GM04504 (cell line): ENCODE measurements at places on chromosomes 5 and 9.

- DNase-seq: no peak
Measured at GRCh38 chr5:180643191-180643851, 6.1 kb downstream of the FLT4 start.

DNA sequence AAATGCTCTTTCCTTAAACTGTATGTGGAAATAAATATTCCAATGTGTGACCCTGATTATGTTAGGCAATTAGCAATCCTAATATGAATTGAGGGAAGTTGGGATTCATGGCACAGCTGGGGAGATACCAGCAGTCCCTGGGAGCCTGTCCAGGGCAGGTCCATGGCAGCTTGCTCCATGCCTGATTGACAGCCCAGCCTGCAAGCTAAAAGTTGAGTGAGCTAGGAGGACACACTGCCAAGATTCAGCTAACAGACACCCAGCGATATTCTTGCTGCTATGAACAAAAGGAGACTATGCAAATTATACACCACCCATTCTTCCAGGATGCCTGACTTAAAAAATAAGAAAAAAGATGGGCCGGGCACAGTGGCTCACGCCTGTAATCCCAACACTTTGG is 6.2 kb downstream of the TGFBI start:
- no peak for DNase-seq

- no peak for DNase-seq
Measured at GRCh38 chr5:181044093-181044599, 4.1 kb downstream of the BTNL9 start.

GRCh38 chr5:123298335-123299030 is 124.7 kb downstream of the CEP120 start:
- no peak for DNase-seq

DNA sequence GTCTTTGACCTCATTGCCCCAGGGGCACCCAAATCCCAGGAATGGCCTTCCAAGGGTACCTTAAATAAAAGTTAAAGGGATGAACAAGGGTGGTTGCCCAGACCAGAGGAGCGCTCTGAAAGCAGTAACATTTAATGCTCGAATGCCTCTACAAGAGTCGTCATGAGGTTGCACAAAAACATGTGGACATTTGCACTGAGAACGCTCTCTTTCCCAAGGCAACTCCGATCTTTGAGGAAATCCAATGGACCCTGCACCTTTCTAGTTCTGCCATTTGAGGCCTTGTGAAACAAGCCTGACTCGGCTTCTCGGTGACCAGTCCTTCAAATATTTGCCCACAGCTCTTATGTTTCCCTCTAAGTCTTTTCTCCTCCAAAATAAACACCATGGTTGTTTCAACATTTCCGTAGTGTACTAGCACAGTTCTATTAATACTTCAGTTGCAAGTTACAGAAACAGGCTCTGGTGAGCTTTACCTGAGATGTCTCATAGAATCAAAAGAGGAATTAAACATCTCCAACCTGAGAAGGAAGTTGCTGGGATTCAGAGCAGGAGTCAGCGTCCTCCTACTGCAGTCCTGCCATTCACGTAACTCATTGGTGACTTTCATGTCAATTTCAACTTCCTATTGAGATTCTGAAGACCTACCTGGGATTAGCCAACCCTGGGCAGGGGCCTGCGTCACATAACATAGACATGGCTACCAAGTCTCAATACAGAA is 168.8 kb upstream of the RAI14 start:
- peak; percentile 42 for DNase-seq

GRCh38 chr9:111910428-111910827 is 13.8 kb downstream of the UGCG start:
- DNase-seq: no peak

DNA sequence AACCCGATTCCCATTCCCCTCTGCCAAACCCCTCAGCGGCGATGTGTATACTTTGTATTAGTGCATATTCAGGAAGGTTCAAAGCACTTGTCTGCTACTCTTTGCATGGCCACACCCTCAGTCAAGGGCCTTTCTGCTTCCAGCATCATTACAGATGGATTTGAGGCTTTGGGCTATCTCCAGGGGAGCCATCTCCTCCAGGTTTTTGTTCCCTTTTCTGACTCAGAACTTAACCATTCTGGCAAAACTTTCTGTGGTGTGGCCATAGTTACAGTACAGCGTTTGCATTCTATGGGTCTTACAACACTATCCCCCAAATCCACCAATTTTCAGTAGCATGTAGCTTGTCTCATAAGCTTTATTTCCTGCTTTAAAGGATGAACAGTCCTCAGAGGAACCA is 36.0 kb upstream of the SVEP1 start:
- peak; percentile 34 for DNase-seq

DNA sequence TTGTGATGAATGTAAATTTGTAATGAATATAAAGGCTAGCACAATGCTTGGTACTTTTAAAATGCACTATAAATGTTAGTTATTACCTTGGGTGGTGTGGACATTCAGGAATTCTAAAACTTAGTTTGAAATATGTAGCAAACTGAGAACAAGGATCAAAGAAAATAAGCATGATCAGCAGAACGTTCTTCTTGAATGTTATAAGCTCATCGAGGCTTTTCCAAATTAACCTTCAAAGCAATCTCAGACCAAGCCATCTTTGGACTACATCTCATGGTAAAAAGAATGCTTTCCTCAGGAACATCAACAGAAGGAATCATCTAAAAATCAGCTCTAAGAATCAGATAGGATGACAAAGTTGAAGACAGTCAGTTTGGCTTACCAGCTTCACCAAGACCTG is 146.3 kb downstream of the SLIT3 start:
- DNase-seq: no peak

GRCh38 chr9:134545543-134546245 is 95.9 kb upstream of the COL5A1 start:
- DNase-seq: peak; percentile 84

DNA sequence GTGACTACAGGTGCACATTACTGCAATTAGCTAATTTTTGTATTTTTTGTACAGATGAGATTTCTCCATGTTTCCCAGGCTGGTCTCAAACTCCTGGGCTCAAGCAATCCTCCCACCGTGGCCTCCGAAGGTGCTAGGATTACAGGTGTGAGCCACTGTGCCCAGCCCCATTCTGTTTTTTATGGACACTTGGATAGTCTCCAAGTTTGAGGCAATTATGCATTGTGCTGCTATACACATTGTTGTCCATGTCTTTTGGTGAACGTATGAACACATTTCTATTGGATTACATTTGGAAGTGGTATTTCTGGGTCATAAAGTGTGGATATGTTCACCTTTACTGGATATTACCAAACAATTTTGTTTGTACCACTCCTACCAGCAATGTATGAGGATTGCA is 22.4 kb upstream of the PLPP1 start:
- no peak for DNase-seq

DNA sequence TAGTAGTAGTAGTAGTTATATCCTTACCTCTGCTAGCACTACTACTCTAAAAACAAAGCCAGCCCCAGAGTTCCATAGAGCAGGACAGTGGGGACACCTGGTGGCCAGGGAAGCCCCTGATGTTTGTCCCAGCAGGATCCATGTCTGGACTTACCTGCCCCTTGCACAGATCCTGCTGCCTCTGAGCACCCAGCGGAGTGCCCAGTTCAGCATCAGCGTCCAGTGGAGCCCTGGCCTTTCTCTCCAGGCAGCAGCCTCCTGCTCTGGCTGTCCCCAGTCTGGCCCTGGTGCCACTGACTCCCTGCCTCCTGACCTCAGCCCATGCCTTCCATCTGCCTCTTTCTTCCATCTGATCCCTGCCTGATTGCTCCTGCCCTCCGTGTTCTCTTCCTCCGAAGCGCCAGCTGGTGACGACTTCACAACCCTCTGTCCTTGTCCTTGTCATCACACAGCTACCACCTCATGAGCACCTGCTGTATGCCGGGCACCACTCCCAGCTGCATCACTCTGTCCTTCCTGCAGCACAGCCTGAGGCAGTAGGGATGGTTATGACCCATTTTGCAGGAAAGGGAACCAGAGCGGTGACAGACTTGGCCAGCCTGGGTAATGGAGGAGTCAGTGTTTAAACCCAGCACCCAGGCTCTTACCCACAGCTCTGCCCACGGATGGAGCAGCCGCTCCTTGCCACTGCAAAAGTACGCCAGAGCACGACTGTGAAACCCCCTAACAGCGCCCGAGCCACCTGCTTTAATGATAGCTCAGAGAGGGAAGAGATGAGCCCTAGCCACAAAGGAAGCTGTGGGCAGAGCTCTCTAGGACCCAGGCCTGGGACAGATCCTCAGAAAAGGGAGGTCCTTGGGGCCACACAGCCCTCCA is 11.5 kb downstream of the SARDH start:
- no peak for DNase-seq

DNA sequence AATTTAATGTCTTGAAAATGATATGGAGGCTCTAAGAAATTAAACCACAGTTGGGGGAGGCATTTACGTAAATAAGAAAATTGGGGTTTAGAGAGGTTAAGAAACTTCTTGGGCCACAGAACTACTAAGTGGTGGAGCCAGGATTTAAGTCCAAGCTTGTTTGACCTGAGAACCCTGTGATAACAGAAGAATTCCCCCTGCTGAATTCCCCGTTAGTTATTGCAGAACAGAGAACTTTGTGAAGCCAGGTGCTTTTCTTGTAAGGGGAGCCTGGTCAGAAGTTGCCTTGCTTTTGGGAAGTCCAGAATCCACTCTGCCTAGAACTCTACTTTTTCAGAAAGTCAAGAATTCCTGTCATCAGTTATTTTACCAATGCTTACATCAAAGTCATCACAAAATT is 309.3 kb upstream of the SEMA6A start:
- DNase-seq: no peak

DNA sequence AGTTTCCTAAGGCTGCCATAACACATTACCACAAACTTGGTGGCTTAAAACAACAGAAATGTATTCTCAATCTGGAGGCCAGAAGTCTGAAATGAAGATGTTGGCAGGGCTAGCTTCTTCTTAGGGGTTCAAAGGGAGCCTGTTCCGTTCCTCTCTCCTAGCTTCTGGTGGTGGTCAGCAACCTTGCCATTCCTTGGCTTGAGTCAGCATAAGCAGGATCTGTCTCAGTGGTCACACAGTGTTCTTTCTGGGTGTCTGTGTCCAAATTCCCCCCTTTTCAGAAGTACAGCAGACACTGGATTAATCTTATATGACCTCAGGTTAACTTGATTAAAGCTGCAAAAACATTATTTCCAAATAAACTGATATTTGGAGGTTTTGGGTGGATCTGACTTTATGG is 2.1 kb upstream of the OSMR start:
- DNase-seq: no peak

DNA sequence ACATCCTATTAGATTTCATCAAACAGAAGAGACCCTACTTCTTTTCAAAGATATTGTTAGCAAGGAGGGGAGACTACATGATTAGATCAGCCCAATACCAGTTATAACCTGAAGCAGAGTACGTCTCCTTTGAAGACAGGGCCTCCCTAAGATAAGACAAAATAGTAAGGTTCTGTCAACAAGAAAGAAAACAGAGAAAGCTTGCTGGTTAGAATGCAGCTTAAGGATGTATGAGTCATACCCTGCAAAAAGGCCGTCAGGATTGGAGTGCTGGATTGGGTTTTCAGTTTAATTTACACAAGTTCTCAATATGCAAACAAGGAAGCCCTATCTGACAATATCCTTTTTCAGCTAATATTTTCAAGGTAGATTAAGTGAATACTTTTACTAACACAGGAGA is 1581.2 kb upstream of the WWC1 start:
- no peak for DNase-seq

DNA sequence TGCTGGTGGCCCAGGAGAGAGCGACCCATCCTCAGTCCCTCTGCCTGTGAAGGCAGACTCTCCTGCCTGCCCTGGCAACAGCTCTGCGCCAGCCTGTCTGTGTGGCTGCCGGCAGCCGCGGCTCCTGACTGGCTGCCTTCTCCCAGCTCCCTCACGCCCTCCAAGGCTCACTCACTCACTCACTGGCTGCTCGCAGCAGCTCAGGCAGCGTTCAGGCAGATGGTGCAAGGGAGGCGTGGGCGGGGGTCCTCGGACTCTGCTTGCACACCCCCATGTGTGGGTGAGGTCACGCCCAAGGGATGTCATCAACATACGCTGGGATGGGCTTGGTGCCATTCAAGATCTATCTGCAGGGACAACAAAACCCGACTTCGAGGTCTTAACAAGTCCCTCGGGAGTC is 66.7 kb downstream of the DAB2IP start:
- no peak for DNase-seq

- DNase-seq: no peak
Measured at GRCh38 chr9:109143881-109144562, 23.0 kb downstream of the FRRS1L start.

- DNase-seq: no peak
Measured at GRCh38 chr5:120678279-120678678, 214.2 kb downstream of the PRR16 start.

DNA sequence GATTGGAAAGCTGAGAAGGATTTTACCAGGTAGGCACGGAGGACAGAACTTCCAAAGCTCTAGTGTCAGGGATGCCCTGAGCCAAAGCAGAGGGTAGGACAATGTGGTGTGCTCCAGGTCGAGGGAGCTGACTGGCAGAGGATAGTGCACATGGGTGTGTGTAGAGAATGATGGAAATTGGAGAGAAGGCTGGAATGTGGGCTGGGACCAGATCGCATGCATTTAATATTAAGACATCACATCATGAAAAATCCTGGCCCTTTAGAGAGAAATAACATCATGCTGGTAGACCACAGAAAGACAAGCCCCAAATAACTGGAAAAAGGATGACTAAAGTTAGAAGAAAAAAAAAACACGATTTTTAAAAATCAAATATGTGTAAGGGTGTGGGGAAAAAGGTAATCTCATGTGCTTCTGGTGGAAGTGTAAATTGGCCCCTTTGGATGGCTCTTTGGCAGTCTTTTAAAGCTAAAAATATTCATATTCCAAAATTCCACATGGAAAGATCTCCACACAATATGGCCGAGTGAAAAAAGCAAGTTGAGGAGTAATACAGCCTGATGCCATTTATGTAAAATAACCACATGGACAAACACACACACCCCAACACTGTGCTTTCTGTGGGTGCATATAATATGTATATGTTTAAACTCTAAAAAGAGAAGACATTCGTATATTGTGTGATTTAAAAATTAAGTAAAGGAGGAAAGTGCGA is 67.0 kb upstream of the TGFBR1 start:
- DNase-seq: no peak

GRCh38 chr5:53343187-53343586 is 137.2 kb upstream of the FST start:
- DNase-seq: peak; percentile 96

GRCh38 chr5:149853331-149853648 is 91.3 kb downstream of the PDE6A start:
- DNase-seq: no peak

GRCh38 chr5:142017832-142018427 is 5.1 kb upstream of the GNPDA1 start:
- no peak for DNase-seq

- DNase-seq: no peak
Measured at GRCh38 chr9:114084282-114085073, 6.4 kb upstream of the AMBP start.

- DNase-seq: no peak
Measured at GRCh38 chr9:21311889-21312288, 6.8 kb upstream of the IFNA5 start.

GRCh38 chr9:97388721-97389238 is 23.1 kb upstream of the TDRD7 start:
- no peak for DNase-seq

DNA sequence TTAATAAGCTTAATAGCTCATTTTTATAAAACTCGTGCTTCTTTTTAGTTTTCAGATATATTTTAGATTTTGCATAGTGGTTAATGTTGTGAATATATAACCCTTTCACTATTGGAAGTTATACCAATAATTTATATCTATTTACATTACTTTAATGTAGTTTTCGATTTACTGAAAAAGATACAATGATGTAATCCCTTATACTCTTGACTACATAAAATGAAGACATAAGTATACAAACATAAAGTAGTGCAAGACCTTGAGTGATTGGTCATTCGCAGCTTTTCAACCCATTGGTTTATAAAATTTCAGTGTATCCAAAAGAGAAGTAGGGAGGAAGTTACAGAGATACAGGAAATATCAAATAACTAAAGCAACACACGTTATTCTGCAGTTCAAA is 84.3 kb upstream of the GRHPR start:
- DNase-seq: no peak
